Thyroid gland (tissue), 4 donors: ENCODE measurements at places on chromosomes 2 and 18. TPM values are rescaled to one million over a fixed set of nuclear protein-coding genes. Genes with fewer than 3 reads are reported as not detected.

GRCh38 chr2:238106339-238106697 lies 6.2 kb downstream of the ESPNL start:
- DNase-seq = no peak

GRCh38 chr2:56709181-56709580 lies 525.4 kb downstream of the CCDC85A start:
- DNase-seq = no peak

- no peak for DNase-seq
Measured at GRCh38 chr18:59159986-59160385, 20.3 kb downstream of the SEC11C start.

- peak; percentile 5 for DNase-seq
Measured at GRCh38 chr2:199751492-199752120, 99.4 kb downstream of the FTCDNL1 start.

DNA sequence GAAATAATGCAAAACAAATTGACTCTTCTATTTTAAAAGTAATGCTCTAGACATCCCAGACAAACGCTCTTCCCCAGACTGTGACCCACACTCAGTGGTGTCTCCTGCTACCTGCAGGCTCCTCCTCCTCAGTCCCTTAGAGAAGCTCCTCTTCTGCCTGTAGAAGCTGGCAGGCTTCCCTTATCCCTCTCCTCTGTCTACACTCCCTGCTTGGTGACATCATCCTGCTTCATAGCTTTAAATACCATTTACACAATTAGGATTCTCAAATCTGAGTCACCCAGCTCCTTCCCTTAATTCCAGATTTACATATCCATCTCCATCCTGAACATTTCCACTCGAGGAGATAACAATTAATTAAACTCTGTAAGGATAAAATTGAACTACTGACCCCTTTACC lies 167.9 kb downstream of the FBXO15 start:
- no peak for DNase-seq

DNA sequence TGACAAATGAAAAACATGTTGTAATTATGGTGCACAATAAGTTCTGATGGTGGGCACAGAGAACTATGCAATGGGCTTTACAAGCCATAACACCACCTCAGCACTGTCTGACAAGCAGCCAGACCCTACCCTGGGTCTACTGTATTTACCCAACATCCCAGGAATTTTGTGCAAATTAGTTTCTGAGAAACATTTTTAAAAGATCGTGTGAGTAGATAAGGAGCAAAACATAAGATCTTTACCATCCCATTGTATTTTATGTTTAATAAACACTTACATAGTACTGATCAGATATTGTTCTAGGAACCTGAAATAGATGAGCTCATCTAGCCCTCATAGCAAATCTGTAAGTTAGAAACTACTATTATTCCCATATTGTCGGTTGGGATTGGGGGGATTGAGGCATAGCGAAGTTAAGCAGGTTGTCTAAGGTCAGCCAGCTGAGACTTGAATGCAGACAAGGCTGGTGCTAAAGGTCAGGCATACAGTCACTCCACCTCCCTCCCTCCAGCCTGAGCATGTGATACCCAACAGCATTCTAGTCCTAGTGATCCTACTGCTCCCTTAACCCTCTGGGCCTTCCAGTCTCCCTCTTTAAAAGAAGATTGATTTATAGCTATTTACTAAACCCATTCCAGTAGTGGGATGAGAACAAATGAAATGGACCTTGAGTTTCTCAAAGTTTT lies 67.4 kb upstream of the STAM2 start:
- no peak for DNase-seq

GRCh38 chr2:131641414-131642206 lies 113.9 kb downstream of the CCDC74A start:
- DNase-seq = no peak

DNA sequence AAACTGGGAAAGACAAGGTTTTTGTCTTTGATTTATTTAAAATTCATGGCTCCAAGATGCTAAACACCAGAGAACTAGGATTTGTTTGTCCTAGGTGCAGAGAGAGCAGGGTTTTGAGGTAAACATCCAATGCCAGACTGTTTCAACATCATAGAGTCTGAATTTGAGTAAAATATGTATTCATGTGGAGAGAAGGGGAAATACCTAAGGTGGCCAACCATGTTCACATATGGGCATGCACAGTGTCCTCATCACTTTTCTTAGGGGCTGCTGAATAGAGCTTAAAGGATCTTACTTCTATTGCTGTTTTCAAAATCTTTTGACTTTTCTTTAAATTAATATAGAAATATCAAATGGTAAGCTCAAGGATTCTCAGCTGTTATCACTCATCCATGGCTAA lies 287.0 kb upstream of the CCDC68 start:
- DNase-seq = no peak

GRCh38 chr2:119415630-119416029 lies 16.0 kb upstream of the TMEM37 start:
- DNase-seq = no peak

DNA sequence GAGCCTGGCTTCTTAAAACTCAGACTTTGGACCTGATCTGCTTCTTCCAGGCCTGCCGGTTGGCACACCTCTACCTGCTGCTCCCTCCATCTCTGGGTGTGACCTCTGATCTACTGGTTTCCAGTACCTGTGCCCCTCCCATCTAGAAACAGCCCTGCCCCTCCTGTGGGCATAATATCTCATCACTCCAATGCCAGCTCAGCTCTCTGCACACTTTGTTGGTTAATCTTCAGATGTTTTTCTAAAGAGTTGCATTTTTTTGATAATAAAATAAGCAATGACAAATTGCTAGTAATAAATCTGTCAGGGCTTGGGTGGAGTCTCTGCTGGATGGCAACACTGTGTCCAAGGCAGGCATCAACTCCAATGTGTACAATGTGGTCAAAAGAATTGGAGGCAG lies 89.6 kb upstream of the PPP1CB start:
- DNase-seq = no peak

- DNase-seq = no peak
Measured at GRCh38 chr2:215900843-215901242, 112.5 kb downstream of the MREG start.

DNA sequence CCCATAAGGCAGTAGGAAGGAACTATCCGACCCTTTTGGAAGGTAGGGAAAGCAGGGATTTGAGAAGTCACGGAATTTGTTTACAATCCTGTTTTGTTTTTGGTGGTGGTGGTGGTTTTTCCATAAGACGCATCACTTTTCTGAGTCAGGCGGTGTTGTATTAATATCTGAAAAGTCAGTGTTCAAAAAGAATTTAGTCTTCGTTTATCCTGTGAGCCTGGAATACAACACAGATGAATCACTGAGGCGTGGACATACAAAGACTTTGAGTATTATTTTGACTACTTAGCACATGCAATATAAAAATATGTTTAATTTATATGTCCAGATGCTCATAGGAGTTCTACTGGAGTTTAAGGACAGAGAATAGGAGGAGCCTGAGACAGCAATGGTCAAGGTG lies 785 bp downstream of the ZNF892 start:
- DNase-seq = no peak

GRCh38 chr2:234816056-234816455 lies 135.8 kb upstream of the SH3BP4 start:
- DNase-seq = no peak

DNA sequence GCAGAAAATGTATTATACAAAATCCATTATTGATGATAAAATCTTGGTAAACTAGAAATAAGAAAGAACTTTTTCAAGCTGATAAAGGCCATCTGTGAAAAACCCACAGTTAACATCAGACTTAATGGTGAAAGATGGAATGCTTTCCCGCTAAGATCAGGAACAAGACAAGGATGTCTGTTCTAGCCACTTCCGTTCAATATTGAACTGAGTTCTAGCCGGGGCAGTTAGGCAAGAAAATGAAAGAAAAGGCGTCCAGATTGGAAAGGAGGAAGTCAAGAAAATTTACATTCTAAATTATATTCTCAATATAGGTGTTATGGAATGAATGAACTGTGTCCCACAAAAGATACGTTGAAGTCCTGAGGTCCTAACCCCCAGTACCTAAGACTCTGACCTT lies 39.1 kb upstream of the DTNB start:
- DNase-seq = no peak

GRCh38 chr2:1836321-1836860 lies 92.1 kb upstream of the PXDN start:
- no peak for DNase-seq

DNA sequence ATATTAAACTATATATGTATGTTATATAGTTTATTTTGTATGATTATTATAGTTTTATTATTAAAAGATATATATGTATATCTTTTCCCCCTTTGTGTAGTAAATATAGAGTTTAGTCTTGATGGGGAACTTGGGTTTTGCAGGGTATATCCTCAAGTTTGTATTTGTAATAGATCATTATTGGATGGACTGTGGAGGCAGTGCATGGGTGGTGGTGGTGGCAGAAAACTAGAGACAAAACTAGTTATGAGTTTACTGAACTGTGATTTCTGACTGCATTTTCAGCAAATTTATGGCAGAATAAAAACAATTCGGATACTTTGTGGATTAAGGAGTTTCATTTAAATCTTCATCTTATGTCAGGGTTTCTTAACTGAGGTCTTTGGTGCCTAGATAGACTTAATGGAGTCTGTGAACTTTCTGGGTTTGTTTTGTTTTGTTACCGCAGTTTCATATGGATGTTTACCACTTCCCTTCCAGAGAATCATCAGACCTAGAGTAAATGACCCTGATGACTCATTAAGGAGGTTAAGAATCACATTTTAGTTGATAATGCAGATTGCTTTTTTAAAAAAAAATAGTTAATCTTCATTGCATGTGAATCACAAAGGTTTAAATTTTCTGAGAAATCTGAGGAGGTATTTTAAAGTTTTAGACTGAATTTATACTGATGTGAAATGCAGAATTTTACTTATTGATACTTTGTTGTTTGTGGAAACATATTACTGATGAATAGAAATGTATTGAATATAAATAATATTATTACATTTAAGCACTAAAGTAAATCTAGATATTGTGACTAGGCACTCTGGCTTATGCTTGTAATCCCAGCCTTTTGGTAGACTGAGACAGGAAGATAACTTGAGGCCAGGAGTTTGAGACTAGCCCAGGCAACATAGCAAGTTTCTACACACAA lies 14.5 kb downstream of the EPC2 start:
- no peak for DNase-seq

- no peak for DNase-seq
Measured at GRCh38 chr2:120564213-120565094, 171.2 kb upstream of the GLI2 start.

DNA sequence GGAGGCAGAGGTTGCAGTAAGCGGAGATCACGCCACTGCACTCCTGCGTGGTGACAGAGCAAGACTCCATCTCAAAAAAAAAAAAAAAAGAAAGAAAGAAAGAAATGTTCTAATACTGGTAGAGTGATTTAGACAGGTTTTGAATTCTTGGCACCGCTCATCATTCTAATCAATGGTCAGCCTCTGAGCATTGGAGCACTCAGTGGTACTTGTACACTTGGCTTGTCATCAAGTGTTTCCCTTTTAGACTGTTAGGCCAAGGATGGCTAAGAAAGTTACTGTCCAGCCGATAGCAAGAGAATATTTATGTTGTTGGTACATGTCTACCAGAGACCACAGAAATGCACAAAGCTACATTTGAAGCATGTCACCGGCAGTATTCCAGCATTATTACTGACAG lies 444.1 kb upstream of the RAB12 start:
- DNase-seq = peak; percentile 50

DNA sequence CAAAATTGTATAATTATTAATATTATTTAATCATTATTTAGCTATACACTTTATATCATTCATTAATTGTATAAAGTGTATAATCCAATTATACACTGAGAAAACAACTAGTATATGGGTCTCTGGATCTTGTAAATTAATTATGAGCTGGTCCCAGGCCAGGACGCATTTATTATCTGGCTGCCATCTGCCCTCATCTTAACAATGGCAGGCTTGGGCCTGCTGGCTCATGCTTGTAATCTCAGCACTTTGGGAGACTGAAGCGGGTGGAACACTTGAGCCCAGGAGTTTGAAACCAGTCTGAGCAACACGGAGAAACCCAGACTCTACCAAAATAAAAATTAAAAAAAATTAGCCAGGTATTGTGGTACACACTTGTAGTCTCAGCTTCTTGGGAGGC lies 502.2 kb upstream of the NRXN1 start:
- no peak for DNase-seq

DNA sequence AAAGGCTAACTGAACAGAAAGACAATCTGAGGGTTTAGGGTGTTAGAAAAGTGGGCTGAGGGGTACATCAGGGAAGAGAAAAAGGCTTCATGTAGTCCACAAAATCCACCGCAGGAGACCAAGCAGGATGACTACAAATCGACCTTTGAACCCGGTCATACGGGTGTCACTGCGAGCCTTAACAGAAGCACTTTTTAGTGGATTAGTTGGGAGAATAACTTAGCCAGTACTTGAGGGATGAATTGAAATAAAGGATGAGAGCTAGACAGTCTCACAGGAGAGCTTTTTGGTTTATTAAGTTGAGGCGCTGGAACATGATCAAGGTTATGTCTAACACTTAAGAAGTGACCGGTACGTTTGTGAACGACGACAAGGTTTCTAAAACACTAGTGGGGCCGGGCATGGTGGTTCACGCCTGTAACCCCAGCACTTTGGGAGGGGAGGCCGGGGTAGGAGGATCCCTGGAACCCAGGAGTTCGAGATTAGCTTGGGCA lies 217.7 kb downstream of the MCFD2 start:
- DNase-seq = no peak

DNA sequence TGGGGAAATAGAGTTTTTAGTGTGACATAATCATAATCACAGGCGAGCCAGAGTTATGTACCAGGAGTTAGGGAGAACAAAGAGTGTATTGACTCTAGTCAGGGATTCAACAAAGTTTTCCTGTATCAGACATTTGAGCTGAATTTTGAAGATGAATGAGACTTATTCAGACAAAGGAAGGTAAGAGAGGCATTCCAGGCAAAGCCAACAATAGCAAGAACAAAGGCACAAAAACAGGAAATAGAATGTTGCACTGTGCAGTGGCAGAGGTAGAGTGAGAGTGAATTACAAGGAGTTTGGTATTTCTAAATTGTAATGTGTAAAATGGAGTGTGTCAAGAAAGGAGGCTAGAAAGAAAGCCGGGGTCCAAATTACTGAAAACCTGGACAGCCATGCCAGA lies 156.2 kb downstream of the CCDC148 start:
- no peak for DNase-seq

- DNase-seq = peak; percentile 55
Measured at GRCh38 chr18:48455555-48456478, 46.6 kb upstream of the ZBTB7C start.

GRCh38 chr18:50272568-50272967 lies 6.3 kb upstream of the CFAP53 start:
- DNase-seq = no peak

DNA sequence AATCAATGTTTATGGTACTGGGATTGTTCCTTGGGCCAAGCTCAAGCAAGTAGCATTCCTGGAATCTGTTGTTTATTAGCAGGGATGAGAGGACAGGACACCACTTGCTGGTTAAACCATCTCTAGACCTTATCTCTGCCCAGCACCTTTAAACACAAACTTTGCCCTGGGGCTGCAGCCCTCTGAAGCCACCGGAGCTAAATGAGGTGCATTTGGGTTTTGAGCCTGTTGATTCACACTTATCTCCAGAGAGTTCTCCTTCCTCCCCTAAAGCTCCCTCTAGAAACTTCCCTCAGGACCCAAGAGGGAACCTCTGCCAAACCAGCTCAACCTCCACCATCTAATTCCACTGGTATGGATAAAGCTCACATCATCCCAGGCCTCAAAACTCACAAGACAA lies 94.8 kb upstream of the EPAS1 start:
- DNase-seq = no peak

GRCh38 chr18:44424645-44425035 lies 256.0 kb upstream of the SETBP1 start:
- DNase-seq = no peak

LAMA1 gene
- 17.8 TPM for total RNA-seq

FRZB gene
- 1.3 TPM for total RNA-seq

DQX1 gene
- total RNA-seq = not detected

PID1 gene
- total RNA-seq = 14.5 TPM

KIF1A gene
- 1.7 TPM for total RNA-seq

RAMP1 gene
- total RNA-seq = 3.4 TPM

FNDC4 gene
- 4.0 TPM for total RNA-seq
